ENCODE measurements at places on chromosomes 11 and 22. TPM values are rescaled to one million over a fixed set of nuclear protein-coding genes. Genes with fewer than 3 reads are reported as not detected.

GRCh38 chr22:25404556-25404927 lies 159.9 kb upstream of the GRK3 start:
- no peak for DNase-seq

Gene ARHGEF17
- total RNA-seq, result 71.4 TPM

Gene FHIP1B
- total RNA-seq, result 63.0 TPM

- no peak for DNase-seq
Observed at GRCh38 chr22:37161443-37161842, 11.7 kb upstream of the IL2RB start.

Gene KCNE3
- total RNA-seq, result 1.9 TPM

GRCh38 chr22:43637275-43638260 lies 174.5 kb downstream of the EFCAB6 start:
- no peak for DNase-seq

DNA sequence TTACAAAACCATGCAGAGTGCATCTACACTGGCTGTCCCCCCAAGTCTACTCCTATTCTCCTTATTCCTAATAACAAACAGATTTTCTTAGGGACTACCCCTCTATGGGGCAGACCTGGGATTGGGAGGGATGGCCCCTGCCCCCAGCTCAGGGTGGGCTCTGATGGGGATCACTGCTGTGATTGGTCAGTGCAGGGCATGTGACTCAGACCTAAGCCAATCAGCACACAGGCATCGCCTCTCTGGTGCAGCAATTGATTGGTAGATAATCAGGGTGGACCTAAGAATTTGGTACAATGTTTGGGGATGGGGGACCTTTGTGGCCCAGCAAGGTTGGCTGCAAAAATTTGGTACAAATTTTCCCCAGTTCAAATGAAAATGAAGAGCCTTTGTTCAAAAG lies 57.2 kb upstream of the SHANK2 start:
- no peak for DNase-seq
